ENCODE measurements at places on chromosomes 5 and 9. TPM values are rescaled to one million over a fixed set of nuclear protein-coding genes. Genes with fewer than 3 reads are reported as not detected.

- H3K36me3 ChIP-seq: no peaks in the 10 kb centered on the region
- H3K27me3 ChIP-seq: peaks cover 2% of the 10 kb centered on the region
- H3K4me1 ChIP-seq: no peaks in the 10 kb centered on the region
- H3K4me3 ChIP-seq: no peak overlapping the region
- no peak overlapping the region for H3K27ac ChIP-seq
Measured at GRCh38 chr5:14200312-14200990, 57.3 kb downstream of the TRIO start.

DNA sequence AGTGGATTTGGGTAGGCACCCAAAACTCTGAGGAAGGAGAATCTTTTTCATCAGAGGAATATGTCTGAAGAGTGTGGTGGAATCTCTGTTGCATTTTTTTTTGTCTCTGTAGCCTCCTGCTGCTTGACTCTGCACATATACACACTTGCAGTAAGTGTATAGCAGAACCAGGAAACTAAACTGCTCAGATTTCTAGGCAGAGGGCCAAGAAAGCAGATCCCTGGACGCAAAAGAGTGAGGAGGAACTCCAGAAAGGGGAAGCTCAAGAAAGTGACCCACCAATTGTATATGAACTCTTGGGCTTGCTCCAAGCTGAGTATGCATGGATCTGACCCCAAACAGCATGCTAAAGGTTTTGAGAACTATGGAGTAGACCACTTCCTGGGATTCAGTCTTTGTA lies 181.8 kb downstream of the GADD45G start:
- no peak for DNase-seq
- H3K27me3 ChIP-seq: peaks cover 5% of the 10 kb centered on the region
- H3K27ac ChIP-seq: no peak overlapping the region
- H3K4me3 ChIP-seq: no peak overlapping the region
- no peaks in the 10 kb centered on the region for H3K36me3 ChIP-seq
- H3K4me1 ChIP-seq: no peaks in the 10 kb centered on the region

DNA sequence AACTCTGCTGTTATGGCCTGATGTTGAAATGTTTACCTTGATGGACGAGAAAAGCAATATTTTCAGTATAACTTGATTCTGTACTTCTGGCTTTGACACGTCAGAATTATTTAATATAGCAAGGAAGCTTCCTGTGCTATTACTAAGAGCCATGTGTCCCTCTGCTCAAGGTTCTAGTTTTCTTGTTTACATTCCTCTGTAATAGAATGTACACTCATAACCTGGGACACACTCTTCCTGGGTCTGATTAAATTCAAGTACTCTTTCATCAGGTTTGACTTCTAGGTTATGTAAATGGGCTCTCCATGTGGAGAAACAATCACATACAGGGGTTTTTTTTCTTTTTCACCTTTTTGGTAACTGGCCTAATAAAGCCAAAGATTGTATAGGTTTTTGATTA lies 33.1 kb downstream of the GTF3C4 start:
- H3K36me3 ChIP-seq: no peaks in the 10 kb centered on the region
- H3K27me3 ChIP-seq: peaks cover 2% of the 10 kb centered on the region
- H3K4me1 ChIP-seq: no peaks in the 10 kb centered on the region

Gene KIF2A
- 114 TPM for total RNA-seq

Gene CAPSL
- not detected for total RNA-seq

DNA sequence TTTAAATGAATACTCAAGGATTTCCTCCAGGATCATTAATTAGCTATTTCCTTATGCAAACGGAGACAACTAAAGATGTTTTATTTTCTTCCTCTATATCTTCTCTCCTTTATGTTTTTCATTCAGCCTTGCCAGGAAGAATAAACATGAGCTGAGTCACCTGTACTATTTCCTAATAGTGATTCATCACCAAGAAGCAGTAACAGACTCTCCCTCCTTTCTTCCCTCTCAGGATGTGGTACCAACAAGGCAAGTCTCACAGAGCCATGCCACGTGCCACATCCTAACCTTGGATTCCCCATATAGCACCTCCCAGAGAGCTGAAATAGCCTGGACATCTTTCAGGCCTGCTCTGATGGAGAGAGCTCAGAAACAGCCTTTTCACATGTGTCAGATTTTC lies 758.6 kb upstream of the DMAC1 start:
- no peak overlapping the region for H3K27ac ChIP-seq
- no peaks in the 10 kb centered on the region for H3K27me3 ChIP-seq
- H3K36me3 ChIP-seq: no peaks in the 10 kb centered on the region
- H3K4me1 ChIP-seq: no peaks in the 10 kb centered on the region

GRCh38 chr9:100473276-100474081 lies 530 bp downstream of the TMEFF1 start:
- DNase-seq: no peak
- no peaks in the 10 kb centered on the region for H3K36me3 ChIP-seq
- H3K4me1 ChIP-seq: peaks cover 14% of the 10 kb centered on the region
- no peak overlapping the region for H3K4me3 ChIP-seq

Gene PDE6A
- total RNA-seq: not detected

- H3K27ac ChIP-seq: no peak overlapping the region
- no peaks in the 10 kb centered on the region for H3K36me3 ChIP-seq
- no peak for DNase-seq
Measured at GRCh38 chr5:63820577-63820976, 141.7 kb downstream of the HTR1A start.

DNA sequence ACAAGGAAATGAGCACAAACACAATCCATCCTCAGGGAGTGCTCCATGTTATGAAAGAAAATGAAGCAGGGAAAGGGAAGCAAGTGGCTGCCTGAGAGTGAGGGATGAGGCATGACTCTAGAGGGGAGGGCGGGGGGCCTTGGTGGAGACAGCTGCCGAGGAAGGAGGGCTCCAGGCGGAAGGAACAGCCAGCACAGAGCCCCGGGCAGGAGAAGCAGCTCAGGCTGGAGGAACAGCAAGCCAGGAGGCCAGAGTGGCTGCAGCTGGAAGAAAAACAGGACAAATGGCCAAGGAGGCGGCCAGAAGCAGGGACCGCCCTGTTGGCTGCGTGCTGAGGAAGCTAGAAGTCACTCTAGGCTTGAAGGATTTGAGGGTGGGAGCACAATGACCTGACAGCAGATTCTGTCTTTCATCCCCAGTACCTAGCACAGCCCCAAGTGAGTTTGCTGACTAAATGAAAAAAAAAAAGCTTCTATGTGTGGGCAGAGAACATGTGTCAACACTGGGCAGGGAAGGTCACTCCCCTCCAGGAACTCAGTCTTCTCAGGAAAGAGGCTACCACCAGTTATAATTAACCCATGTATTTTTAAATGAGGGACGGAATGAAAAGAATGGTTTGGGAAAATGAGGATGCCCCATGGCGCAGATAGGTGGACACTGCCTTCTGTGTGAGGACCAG lies 142.8 kb downstream of the DCP2 start:
- no peak overlapping the region for H3K4me3 ChIP-seq
- H3K27ac ChIP-seq: no peak overlapping the region
- H3K27me3 ChIP-seq: no peaks in the 10 kb centered on the region
- no peaks in the 10 kb centered on the region for H3K4me1 ChIP-seq
- H3K36me3 ChIP-seq: peaks cover 2% of the 10 kb centered on the region
- DNase-seq: no peak

GRCh38 chr5:143705381-143705780 lies 106.6 kb upstream of the HMHB1 start:
- no peak overlapping the region for H3K27ac ChIP-seq
- no peak overlapping the region for H3K4me3 ChIP-seq
- no peak for DNase-seq
- no peaks in the 10 kb centered on the region for H3K4me1 ChIP-seq
- no peaks in the 10 kb centered on the region for H3K36me3 ChIP-seq

Gene DPYSL3
- total RNA-seq: 1.1 TPM

DNA sequence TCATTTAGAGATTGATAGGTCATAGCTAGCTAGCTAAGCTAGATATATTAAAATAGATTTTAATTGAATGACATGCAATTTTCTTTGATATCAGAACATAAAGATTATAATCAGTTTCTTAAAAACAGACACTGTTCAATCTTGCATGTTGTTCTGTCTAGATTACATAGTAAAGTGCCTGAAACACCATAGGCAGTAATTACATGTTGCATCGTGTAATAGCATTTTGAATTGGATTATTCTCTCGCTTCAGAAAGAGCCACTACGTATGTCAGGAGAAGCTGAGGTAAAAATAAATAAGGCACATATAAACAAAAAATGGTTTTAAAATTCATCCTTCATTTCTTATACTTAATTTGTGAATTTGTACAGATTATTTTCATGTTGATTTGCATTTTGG lies 148.0 kb upstream of the CDH12 start:
- H3K36me3 ChIP-seq: no peaks in the 10 kb centered on the region
- H3K4me1 ChIP-seq: no peaks in the 10 kb centered on the region
- no peak overlapping the region for H3K27ac ChIP-seq
- no peaks in the 10 kb centered on the region for H3K27me3 ChIP-seq
- no peak for DNase-seq
- no peak overlapping the region for H3K4me3 ChIP-seq

- no peaks in the 10 kb centered on the region for H3K27me3 ChIP-seq
- no peak overlapping the region for H3K27ac ChIP-seq
- no peak overlapping the region for H3K4me3 ChIP-seq
Measured at GRCh38 chr9:111113712-111114111, 75.4 kb upstream of the LPAR1 start.
